T-cell (primary cell): ENCODE measurements at places on chromosomes 7 and 10. TPM values are rescaled to one million over a fixed set of nuclear protein-coding genes. Genes with fewer than 3 reads are reported as not detected.

DNA sequence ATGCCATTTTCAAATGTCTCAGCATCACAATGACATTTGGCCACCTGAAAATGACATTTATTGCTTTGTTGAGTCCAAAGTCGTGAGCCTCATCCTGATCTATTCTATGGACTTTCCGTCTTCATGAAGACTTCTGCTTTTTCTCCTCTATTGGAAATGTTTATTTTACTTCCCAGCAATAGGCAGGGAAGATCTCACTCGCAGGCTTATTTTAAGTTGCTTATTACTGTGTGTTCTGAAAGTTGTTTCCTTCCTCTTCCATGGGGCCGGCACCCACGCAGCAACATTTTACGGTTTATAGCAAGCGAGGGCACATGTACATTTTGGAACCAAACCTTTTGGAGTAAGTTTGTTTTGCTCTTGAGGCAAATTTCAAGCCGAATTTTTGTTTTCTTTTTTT, 221.0 kb upstream of the KLF6 start:
- H3K27me3 ChIP-seq: no peaks in the 10 kb centered on the region
- DNase-seq: no peak
- H3K36me3 ChIP-seq: no peaks in the 10 kb centered on the region
- no peak overlapping the region for H3K27ac ChIP-seq
- H3K4me3 ChIP-seq: no peak overlapping the region
- peaks cover 2% of the 10 kb centered on the region for H3K4me1 ChIP-seq

DNA sequence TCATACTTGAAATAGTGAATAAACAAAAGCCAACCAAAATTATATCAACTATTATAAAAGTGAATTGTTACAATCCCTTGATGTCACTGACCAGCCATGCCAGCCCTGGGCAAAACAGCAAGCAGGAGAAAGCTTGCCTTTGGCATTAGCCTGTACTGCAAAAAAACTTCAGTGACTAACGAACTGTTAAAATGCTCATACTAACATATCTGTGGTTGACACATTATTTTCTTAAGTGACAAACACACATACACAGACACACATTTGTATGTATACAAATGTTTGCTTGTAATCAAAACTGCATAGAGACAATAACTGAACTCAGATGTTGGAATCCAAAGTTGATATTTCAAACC, 29.5 kb downstream of the CHCHD3 start:
- no peak for DNase-seq
- no peak overlapping the region for H3K27ac ChIP-seq
- no peaks in the 10 kb centered on the region for H3K27me3 ChIP-seq
- H3K4me1 ChIP-seq: no peaks in the 10 kb centered on the region

GRCh38 chr10:34916314-34916713, 101.2 kb upstream of the PARD3 start:
- H3K4me1 ChIP-seq: no peaks in the 10 kb centered on the region
- H3K27me3 ChIP-seq: peaks cover 9% of the 10 kb centered on the region
- no peaks in the 10 kb centered on the region for H3K36me3 ChIP-seq
- H3K4me3 ChIP-seq: no peak overlapping the region

Gene PTF1A
- not detected for total RNA-seq

DNA sequence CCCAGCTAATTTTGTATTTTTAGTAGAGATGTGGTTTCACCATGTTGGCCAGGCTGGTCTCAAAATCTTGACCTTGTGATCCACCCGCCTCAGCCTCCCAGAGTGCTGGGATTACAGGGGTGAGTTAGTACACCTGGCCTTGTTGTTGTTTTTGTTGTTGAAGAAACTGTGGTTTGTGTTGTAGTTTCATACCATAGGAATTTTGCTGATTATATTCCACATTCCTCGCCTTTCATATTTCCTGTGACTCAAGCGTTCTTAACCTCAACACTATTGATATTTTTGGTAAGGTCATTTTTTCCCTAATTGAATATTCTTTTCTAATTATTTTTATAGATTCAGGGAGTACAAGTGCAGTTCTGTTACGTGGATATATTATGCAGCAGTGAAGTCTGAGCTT, 16.7 kb downstream of the LIPF start:
- H3K27ac ChIP-seq: no peak overlapping the region
- DNase-seq: no peak
- no peaks in the 10 kb centered on the region for H3K27me3 ChIP-seq
- H3K4me3 ChIP-seq: no peak overlapping the region
- no peaks in the 10 kb centered on the region for H3K4me1 ChIP-seq
- no peaks in the 10 kb centered on the region for H3K36me3 ChIP-seq

DNA sequence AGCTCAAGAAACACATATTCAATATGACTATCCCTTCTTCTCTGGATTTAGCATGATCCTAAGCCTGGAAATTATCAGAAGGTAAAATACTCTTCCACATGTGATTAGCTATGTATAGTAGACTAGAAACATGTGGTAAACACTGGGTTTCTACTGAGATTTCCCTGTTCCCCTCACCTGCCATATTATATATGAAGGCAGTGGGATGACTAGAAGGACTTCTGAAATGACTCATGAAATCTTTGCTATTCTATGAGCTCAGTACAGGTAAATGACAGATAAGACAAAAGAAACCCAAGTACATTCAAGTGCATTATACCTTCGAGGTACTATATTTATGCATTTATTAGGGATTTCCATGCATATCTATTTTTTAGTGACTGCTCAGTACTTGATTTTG, 152.9 kb downstream of the DNAJB9 start:
- H3K27me3 ChIP-seq: no peaks in the 10 kb centered on the region
- H3K4me1 ChIP-seq: no peaks in the 10 kb centered on the region
- no peak for DNase-seq

DNA sequence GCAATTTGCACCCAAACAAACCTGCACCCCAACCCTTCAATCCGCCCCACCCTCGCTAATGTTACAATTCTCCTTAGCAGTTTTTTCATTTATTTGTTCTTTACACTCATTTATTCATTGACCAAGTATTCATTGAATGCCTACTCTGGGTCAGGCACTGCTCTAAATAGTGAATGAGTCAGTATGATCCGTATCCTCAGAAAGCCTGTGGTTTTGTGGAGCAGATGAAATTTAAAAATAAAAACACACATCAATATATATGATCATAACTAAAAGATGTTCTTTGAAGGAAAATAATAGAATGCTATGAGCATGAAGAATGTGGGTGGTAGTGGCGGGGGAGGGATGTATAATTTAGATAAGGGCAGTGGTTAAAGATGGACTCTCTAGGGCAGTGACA, 13.3 kb downstream of the IFIT5 start:
- no peaks in the 10 kb centered on the region for H3K27me3 ChIP-seq
- H3K4me3 ChIP-seq: no peak overlapping the region
- H3K27ac ChIP-seq: no peak overlapping the region
- no peaks in the 10 kb centered on the region for H3K4me1 ChIP-seq
- DNase-seq: no peak
- H3K36me3 ChIP-seq: no peaks in the 10 kb centered on the region

- no peaks in the 10 kb centered on the region for H3K36me3 ChIP-seq
- H3K27ac ChIP-seq: no peak overlapping the region
- no peak for DNase-seq
- H3K27me3 ChIP-seq: no peaks in the 10 kb centered on the region
Observed at GRCh38 chr10:103811463-103811862, 43.9 kb downstream of the SH3PXD2A start.

Gene HOXA4
- 0.38 TPM for total RNA-seq

DNA sequence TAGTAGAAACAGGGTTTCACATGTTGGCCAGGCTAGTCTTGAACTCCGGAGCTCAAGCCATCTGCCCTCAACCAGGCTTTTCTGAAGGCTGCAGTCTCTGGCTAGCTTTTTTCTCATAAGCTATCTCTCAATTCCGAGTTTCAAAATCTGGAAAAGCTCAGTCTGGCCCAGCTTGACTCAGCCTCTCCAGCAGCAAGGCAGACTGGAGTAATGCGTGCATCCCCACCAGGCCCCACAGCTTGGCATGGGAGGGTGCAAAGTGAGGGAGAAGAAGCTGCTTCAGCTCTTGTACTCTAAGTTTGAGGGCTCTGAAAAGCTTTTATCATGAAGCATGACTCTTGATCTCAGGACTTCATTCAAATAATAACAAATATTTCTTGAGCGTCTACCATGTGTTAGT, 4.8 kb downstream of the DHTKD1 start:
- H3K4me3 ChIP-seq: no peak overlapping the region
- peaks cover 7% of the 10 kb centered on the region for H3K4me1 ChIP-seq
- no peak overlapping the region for H3K27ac ChIP-seq
- DNase-seq: no peak
- H3K27me3 ChIP-seq: no peaks in the 10 kb centered on the region
- H3K36me3 ChIP-seq: no peaks in the 10 kb centered on the region
